Motor neuron (in vitro differentiated cells): ENCODE measurements at places on chromosomes 13 and 19.

GRCh38 chr13:108734676-108735075, 105.3 kb downstream of the MYO16 start:
- peak; percentile 17 for ATAC-seq

DNA sequence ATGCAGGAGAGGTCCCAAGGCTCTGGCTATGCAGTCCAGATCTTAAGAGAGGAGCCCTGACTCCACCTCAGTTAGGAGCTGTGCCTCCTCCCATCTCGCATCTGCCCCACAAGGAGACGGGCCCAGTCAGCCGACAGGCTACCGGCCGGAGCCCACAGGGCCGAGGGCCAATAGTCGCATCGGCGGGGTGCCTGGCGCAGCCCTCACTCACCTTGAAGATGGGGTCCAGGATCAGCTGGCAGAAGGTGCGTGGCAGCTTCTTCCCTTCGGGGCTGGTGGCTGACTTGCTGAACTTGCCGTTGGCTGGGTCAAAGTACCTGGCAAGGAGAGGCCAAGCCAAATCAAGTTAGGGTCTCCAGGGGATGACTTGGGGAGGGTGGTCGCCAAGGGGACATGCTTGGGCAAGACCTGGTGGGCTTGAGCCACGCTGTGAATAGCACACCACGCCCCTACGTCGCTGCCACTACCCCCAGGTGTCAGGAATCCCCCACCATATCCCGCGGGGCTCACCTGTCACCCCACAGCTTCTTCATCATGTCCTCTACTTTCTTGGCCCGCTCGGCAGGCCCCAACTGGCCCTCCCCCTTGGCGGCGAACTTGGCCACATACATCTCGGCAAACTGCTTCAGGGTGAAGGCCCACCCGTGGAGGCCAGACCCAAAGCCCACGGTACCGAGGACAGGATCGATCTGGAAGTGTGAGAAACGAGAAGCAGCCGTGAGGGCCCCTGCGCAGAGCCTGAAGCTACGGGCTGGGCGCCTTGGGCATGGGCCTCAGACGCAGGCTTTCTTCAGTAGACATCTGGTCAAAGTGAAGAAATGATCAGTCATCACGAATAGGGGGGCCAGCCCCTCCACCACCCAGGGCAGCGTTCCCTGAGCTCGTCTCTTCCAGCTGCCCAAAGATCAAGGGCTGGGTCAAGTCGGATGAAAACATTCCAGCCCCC, 3.3 kb downstream of the EEF2 start:
- ATAC-seq, result no peak

- ATAC-seq, result no peak
Measured at GRCh38 chr13:31369213-31369612, 169.4 kb downstream of the B3GLCT start.

- peak; percentile 94 for ATAC-seq
Measured at GRCh38 chr13:54029226-54029625, 1000.6 kb downstream of the OLFM4 start.

- peak; percentile 80 for ATAC-seq
Measured at GRCh38 chr13:22925881-22926747, 254.7 kb upstream of the SGCG start.

DNA sequence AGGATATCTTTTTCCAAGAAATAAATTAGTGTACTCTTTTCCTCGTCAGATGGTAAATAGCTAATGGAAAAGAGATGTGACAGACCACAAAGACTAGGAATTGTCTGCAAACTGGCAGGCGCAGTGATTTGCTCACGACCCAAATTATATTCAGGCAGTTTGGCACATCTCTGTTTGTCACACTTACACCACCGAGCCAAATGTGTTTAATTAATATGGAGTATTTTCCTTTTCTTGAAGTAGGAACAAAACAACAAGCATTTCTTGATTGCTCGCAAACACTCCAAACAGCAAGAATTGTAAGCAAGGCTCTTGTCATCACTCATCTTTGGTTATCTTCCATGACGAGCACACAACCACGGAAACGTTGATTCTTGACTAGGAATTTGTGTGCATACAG, 884.2 kb downstream of the PCDH9 start:
- ATAC-seq, result no peak

DNA sequence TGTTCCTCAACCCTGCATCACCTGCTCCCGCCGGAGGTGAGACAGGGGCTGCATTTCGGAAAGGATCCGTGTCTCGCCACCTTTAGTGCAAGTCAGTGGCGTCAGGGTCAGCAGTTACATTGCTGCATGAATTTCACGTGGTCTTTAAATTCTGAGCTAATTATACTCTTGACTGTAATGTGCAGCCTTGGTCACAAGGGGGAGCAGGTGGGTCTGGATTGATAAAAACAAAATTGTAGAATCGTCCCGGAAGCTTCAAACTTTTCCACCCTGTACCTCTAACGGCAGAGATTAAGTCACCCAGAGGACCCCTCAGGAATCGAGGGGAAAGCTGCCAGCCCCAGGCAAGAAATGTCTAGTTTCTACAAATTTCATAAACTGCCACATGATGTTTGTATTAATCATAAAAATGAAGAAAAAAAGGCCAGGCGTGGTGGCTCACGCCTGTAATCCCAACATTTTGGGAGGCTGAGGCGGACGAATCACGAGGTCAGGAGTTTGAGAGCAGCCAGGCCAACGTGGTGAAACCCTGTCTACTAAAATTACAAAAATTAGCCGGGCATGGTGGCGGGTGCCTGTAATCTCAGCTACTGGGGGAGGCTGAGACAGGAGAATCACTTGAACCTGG, 20.2 kb downstream of the BBC3 start:
- ATAC-seq, result peak; percentile 52

- ATAC-seq, result no peak
Measured at GRCh38 chr13:107331359-107331758, 763.4 kb upstream of the ARGLU1 start.

DNA sequence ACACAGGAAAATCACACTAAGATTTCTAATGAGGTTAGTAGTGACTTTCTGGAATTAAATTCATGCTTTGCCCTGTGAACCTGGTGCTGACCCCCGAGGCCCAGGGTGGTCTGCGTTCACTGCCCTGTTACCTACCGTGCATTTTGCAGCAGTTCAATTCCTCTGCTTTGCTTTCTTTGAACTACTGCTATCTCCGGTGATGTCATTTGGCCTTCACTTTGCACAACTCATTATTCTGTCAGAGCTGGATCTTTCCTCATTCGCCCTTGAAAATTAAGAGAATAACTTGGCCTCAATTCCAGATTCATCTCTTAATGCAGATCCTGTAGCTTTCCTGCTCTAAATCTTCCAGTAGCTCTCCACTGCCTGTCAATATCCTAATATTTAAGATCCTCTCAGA, 8.8 kb upstream of the LRRC63 start:
- no peak for ATAC-seq

GRCh38 chr19:58367698-58368454, 5.3 kb upstream of the ZNF497 start:
- ATAC-seq, result peak; percentile 10

DNA sequence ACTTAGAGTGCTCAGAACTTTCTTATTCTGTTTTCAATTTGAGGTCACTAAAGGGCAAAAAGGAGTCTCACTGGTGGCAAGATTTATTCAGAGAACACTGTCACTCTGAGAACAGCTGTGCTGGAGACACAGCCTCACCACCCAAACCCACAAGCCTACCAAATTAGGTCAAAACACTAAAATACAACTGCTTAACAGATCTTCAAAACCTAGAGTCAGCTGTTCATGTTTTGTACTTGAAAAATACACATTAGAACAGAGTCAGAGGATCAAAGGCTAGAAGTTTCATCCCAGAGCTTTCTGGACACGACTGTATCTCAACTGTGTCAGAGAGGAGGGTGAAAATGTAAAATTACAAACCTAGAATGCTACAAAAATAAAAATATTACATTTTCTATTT, 89.3 kb downstream of the MIPEP start:
- ATAC-seq, result peak; percentile 79

GRCh38 chr13:31909864-31910551, 121.6 kb upstream of the FRY start:
- no peak for ATAC-seq

GRCh38 chr13:98507282-98507797, 69.6 kb downstream of the STK24 start:
- peak; percentile 66 for ATAC-seq

GRCh38 chr19:2101417-2102335, 5.0 kb downstream of the IZUMO4 start:
- no peak for ATAC-seq

DNA sequence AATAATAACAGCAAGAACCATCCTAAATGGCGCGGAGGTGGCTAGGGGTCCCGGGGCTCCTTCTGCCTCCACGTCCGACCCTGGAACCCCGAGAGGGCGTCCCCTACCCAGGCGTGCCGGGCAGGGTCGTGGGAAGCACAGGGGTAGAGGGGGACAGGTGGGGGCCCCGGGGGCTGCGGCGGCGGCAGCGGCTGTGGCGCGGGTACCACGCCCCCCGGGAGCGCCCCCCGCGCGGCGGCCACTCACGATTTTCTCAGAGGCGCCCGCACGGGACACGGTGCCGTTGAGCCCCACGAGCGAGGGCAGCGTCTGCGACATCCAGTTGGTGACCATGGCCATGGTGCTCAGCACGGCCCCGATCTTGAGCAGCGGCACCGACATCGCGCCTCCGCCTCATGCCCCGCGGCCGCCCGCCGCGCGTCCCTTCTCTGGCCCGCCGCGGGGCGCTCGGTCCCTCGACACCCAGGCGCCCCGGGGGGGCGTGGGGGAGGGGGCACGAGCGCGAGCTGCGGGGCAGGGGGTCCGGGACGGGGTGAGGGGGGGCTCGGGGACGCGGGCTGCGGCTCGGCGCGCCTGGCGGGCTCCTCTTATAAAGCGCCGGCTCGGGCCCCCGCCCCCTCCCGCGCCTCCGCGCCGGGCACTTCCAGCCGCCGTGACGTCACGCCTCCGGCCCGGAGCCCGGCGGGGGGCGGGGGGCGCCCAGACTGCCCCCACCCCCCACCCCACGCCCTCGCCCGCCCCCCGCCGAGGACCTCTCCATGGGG, 22.9 kb downstream of the OLFM2 start:
- ATAC-seq, result peak; percentile 62

DNA sequence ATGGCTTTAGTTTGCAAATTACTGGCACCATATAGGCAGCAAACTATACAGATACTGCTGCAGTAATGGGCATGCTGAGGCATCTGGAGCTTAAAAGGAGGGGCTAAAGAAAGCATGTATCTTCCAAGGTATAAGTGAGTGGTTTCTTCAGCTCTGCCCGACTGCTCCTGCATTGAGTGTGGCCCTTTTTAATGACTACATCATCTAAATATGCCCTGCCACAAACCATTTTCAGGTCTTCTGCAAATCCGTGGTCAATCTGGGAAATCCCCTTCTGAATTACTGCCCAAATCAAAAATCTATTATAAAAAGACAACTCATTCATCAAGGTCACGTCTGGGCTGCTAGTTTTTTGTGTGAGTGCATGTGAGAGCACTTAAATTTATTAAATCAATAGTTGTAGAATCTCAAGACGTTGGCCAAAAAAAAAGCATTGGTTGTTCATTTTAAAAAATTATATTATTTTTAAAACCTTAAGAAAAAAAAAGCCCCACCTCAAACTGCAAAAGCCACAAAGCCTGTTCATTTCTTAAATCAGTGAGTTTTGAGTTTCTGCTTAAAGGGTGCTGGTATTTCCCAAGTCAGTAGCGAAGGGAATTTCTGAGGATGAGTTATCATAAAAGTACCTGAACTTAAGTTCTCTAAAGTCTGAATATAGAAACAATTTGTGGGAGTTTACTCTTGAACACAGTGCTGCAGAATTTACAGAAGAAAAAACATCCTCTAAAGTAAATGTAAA, 16.3 kb downstream of the LCP1 start:
- no peak for ATAC-seq

- ATAC-seq, result no peak
Measured at GRCh38 chr13:110371550-110372465, 64.7 kb downstream of the COL4A2 start.

DNA sequence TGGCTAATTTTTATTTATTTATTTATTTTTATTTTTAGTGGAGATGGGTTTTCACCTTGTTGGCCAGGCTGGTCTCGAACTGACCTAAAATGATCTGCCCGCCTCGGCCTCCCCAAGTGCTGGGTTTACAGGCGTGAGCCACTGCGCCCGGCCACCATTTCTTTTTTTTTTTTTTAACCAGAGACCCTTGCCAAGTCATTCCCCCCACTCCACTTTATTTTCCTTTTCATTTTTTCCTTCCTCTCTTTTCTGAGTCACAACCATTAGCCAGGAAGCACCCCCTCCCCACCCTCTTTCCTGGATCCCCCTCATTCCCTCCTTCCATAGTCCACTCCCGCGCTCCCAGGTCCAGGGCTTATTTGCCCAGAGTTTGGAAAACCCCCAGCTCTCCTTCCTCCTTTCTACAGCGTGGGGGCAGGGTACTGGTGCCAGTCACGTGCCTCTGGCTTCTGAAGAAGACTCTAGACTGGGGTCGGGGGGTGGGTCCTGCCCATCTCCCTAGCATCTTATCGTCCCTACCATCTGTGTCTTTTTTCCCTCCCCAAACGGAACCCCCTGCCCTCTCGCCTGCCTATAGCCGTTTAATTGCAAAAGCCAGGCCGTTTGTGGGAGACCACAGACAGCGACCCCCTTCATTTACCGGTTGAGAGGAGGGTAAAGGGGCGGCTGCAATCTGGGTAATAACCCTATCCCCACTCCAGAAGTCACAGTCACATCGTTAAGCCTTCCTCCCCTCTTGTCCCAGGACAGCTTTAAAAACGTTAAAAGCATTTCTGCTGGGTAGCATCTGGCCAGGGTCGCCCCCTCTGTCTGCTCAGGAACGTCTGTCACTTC, 1.1 kb upstream of the CALR start:
- no peak for ATAC-seq

GRCh38 chr13:36796052-36796451, 23.0 kb upstream of the RFXAP start:
- no peak for ATAC-seq

- no peak for ATAC-seq
Measured at GRCh38 chr13:87622971-87623370, 48.2 kb upstream of the SLITRK5 start.

GRCh38 chr13:38535261-38535660, 151.6 kb upstream of the FREM2 start:
- no peak for ATAC-seq

- ATAC-seq, result no peak
Measured at GRCh38 chr19:7153022-7153421, 83.5 kb downstream of the ZNF557 start.

GRCh38 chr19:1407528-1408299, at the start of gene DAZAP1:
Gene DAZAP1, plus strand, starts transcription at chr19:1407586. Its CDS starts 188 bp downstream, at chr19:1407774.
- peak; percentile 21 for ATAC-seq

GRCh38 chr19:8240274-8241229, 31.4 kb downstream of the CERS4 start:
- ATAC-seq, result peak; percentile 90

- ATAC-seq, result no peak
Measured at GRCh38 chr19:54795758-54796157, 7.7 kb upstream of the KIR2DL4 start.
